ENCODE measurements at places on chromosomes 12 and 14.

GRCh38 chr12:110846615-110847566, at the start of gene CCDC63:
Gene CCDC63, plus strand, starts transcription at chr12:110846987. Its CDS starts 5,968 bp downstream, at chr12:110852955.
- peak; percentile 15 for DNase-seq

DNA sequence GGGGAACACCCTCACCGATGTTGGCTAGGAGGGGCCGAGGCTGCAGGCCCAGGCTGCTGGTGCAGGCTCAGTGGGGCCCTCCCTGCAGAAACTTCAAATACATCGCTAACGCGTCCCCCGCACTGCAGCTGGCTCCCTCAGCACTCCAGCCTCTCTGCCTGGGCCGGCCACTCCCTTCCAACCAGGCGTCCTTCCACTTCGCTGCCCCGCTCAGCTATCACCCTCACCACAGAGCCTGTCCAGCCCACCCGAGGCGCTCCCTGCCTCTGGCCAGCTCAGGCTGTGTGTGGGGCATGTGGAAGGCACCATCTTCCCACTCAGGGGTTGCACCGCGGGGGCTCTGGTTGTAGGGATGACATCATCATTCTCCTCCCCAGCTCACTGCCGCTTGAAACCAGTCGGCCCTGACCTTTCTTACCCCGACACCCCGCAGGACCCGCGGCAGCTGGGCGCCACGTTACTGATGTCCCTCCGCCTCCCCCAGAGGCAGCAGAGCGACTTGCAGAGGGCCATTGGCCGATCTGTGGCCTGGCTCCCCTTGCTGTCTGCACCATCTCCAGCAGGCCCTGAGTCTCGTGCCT, 199.9 kb upstream of the RTL1 start:
- DNase-seq = no peak

GRCh38 chr14:90388437-90388836, 8.4 kb upstream of the CALM1 start:
- DNase-seq = no peak

DNA sequence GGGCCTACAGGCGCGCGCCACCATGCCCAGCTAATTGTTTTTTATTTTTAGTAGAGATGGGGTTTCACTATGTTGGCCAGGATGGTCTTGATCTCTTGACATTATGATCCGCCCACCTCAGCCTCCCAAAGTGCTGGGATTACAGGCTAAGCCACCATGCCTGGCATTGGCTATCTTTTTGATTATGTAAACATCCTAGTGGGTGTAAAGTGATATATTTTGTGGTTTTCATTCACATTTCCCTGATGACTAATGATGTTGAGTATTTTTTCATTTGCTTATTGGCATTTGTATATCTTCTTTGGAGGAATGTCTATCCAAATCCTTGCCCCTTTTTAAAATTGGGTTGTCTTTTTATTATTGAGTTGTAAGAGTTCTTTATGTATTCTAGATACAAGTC, 16.3 kb downstream of the CREBL2 start:
- no peak for DNase-seq

DNA sequence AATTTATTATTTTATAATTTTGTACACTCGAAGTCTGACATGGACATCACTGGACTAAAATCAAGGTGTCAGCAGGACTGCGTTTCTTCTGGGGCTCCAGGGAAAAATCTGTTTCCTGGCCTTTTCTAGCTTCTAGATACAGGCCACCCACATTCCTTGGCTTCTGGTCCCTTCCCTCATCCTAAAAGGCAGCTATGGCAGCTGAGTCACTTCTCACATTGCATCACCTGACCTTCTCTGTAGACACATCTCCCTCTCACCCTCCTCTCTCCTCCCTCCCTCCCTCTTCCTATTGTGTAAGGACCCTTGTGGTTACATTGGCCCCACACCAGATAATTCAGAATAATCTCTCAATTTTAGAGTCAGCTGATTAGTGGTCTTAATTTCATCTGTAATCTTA, 92.4 kb downstream of the RPS6KA5 start:
- no peak for DNase-seq

GRCh38 chr12:77925536-77926108, 94.9 kb downstream of the NAV3 start:
- peak; percentile 19 for DNase-seq

- DNase-seq = no peak
Observed at GRCh38 chr14:72478471-72478893, 415.4 kb downstream of the DPF3 start.

DNA sequence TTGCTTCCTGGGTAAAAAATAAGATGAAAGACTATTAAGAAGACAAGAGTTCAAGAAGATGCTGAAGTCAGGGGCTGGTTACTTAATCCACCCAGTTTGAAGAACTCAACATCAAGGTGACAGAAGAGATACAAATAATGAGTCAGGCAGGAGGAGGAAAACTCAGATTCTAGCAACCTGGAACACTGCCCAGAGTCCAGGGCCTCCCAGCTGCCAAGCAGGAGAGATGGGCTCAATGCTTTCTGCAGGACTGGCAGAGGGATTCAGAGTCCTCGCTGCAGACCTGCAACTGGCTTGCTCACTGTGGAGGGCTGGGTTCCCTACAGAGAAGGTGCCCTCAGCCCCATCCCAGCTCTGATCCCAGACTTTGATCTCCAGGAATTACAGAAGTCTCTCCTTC, 28.6 kb upstream of the CEBPE start:
- no peak for DNase-seq

DNA sequence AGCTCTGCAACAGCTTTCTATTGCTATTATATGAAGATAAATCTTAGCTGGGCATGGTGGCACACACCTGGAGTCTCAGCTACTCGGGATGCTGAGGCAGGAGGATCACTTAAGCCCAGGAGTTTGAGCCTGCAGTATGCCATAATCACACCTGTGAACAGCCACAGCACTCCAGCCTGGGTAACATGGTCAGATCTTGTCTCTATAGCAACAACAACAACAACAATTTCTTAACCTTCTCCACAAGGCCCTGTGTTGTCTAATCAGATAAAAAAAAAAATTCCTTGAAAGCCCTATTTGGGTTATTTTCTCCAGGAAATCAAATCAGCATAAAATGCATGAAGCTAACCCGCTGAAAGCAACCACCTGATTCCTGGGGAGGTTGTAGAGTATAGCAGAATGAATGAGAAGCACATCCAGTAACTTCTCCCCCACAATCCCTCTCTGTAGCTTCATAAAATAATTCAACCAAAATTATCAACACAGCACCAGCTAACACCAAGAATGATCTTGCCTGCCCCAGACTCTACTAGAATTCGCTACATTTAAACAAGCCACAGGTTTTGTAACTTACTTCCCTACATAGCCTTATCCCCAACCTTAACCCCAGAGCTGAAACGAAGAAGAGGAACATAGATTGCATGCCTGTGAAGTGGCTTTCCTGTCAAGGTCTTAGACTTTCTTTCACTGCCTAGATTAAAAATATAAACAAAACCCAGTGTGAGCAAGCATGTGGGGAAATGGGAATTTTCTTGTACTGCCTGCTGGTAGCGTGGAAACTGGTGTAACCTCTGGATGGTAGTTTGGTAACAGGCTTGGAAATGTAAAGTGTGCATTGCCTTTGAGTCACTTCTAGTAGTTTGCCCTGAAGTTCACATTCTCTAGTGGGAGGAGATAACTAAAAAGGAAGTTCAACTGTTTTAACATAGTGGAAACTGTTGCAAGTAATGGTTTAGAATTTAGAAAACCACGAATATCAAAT, 6.0 kb upstream of the STK38L start:
- no peak for DNase-seq

DNA sequence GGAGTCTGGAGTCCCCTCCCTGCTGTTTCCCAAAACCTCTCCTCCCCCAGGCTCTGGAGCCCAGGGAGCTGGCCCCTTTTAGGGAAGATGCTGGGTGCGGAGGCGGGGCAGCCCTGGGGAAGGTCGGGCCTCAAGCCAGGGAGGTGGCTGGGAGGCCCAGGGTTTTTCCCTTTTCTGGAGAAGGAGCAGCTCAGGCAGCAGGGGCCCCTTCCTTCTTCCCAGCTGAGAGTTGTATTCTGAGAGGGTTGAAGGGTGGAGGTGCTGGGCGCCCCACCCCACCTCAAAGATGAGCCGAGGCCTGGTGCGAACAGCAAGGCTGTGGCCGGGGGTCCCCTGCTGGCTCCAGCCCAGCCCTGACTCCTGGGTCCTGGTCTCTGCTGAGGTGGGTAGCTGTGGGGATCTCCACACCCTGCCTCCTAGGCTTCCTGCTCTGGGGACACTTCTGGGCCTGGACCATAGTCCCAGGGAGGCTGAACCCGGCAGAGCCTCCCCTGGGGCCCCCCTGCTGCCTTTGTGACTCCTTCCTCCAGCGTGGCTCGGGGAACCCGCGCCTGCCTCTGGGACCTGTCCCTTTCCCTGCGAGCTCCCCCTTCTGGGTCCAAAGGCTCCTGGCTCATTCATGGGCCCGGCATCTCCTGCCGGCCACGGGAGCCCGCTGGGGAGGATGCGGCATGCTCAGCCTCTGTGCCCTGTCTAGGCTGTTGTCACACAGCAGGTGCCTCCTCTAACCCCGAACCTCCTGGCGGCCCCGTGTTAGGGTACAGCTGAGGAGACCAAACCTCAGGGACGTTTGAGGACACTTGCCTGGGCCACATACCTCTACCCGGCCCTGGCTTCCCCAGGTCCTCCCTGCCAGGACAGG, 4.4 kb downstream of the TRMT61A start:
- DNase-seq = no peak

DNA sequence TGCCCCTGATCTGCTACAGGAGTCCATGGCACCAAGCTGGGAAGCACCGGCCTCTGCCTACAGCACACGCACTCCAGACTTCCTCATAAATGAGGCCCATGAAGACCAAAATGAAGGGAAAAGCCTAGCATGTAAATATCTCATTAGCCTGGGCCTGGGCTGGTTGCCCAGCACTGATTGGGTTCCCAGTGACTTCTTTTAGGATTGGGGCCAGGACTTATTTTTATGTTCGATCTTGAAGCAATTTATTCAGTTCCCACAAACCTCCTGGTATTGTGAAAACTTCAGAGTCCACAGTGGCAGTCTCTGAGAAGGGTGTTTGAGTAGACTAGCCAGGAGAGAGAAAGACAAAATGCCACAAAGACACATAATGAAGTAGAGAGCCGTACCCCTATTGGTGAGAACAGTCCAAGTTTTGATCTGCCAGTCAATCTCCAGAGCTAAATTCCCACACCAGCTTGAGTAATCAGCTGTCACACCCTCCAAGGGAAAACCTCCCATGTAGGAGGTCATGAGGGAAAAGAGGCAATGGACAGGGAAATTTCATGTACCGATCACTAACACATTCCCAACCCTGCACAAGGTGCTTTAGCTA, 78.2 kb downstream of the PHLDA1 start:
- DNase-seq = no peak

DNA sequence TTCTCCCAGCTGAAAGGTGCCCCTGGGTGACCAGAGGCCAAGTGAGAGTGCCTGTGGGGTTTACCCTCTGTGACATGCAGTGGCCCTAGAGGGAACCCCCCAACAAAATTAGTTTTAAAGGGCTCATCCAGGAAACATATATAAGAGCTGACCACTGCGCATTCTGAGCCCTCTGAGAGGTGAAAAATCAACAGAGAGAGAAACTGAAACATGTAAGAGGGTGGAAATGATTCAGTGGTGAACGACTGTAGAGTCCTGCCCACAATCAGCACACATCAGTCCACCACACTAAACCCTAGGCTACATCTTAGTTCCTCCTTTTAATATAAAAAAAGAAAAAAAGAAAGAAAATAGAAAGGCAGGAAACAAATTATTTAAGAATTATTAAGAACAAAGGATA, 21.0 kb upstream of the ACSM4 start:
- no peak for DNase-seq

DNA sequence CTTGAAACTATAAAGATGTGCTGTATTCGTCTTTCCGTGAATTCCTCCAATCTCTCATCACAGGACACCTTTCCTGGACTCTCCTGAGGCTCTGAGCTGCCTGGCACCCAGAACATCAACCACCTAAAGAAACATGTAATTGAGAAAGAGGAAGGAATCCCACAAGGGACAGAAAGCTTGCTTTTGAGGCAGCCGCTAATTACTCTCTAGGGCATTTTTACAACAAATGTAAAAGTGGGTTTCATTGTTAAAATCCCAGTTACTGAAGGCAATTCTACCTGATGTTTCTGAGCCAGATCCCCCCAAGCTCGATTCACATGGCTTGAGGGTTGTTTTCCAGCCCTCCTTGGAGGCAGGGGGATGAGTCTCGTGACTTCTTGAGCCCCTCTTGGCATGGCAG, 238.5 kb upstream of the LHX5 start:
- no peak for DNase-seq

GRCh38 chr12:108666401-108666881, 32.7 kb upstream of the SELPLG start:
- no peak for DNase-seq
